ENCODE measurements at places on chromosomes 2 and 18.

- DNase-seq = no peak
These were observed 6.2 kb upstream of the CCDC85A start for GRCh38 chr2:56177420-56178220.

GRCh38 chr2:170922634-170923494 lies 6.2 kb upstream of the GORASP2 start:
- no peak for DNase-seq

DNA sequence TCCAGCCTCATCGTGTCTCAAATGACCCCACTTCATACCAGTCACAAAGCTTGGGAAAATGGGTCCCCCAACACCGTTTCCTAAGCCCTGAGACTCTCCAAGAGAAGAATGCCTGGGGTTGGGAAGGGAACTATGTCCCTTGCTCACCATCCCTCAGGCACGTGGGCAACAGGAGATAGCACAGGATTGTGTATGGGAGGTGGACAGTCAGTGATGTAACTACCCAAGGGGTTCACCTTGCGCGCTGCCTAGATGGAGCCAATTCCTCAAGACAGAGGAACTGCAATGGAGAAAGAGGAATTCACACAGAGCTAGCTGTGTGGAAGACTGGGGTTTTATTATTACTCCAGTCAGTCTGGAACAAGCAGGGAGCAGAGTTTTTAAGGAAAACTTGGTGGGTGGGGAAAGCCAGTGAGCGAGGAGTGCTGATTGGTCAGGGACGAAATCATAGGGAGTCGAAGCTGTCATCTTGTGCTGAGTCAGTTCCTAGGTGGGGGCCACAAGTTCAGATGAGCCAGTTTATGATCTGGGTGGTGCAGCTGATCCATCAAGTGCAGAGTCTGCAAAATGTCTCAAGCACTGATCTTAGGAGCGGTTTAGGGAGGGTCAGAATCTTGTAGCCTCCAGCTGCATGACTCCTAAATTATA lies 13.8 kb upstream of the CXCR1 start:
- no peak for DNase-seq

GRCh38 chr2:197915548-197916265 lies 111.3 kb downstream of the PLCL1 start:
- DNase-seq = no peak

- no peak for DNase-seq
These were observed 134.7 kb downstream of the VIT start for GRCh38 chr2:36831185-36831584.

DNA sequence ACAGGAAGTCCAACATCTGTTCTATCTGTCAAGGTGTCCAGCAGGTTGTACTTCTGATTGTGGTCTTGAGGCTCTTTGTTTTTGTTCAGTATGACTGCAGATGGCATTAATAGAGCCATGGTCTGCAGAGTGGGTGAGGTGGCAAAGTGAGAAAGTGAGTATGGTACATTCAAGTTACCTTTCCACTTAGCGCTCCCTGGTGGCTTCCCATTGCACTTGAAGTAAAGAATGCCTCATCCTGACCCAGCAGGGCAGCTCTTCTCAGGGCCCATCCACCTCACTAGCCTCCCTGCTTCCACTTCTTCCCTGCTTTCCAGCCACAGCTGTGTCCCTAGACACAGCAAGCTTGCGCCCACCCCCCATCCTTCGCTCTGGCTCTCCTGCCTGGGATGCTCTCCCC lies 148.0 kb upstream of the ALPP start:
- no peak for DNase-seq

DNA sequence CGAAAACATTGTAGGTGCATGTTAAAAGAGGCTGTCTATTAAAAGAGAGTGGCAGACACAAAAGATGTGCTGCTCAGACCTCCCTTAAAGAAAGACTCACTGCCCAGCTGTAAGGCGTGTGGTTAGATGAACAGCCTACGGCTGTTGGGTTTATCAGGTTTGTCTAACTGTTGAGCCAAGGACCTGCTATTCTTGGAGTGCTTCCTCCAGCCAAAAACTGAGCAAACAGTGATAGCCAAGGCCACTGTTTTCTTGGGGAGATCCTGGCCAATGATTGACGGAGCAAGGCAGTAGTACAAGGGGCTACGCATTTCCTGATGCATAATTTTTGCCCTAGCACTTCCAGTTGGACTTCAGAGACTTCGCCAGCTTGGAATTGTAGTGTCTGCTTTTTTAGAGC lies 1.4 kb upstream of the RAB3GAP1 start:
- no peak for DNase-seq

GRCh38 chr2:234564699-234565098 lies 67.8 kb upstream of the ARL4C start:
- no peak for DNase-seq

- no peak for DNase-seq
These were observed 301.4 kb downstream of the TSN start for GRCh38 chr2:122056853-122057252.

DNA sequence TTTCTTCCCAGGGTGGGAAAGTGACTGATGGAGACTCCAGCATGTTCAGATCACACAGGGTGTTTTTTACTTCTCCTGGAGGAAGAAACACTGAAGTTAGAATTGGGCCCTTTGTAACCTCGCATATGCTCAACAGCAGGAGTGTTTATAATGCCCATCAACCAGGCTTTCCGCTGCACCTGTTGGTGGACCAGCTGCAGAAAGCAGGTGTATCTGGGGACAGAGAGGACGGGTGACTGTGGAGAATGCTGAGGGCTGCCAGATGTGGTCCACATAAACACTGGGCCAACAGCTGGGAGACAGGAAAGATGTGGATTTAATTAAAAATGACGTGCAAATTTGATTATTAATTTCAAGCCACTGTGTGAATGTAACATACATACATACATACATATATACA lies 335.5 kb upstream of the SPRED2 start:
- DNase-seq = no peak

DNA sequence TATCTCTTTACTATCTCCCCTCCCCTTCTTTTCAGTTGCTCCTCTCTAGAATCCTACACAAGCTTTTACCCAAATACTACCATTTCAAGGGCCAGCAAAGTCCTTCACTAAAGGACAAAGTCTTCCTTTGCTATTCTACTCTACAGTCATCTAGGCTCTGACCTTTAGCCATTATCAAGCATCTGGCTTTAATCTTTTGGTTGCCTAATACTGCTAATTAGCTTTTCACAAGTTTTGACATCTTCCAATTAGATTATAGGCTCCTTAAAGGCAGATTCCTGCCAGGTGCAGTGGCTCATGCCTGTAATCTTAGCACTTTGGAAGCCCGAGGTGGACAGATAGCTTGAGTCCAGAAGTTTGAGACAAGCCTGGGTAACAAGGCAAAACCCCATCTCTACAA lies 194.4 kb downstream of the SH3BP4 start:
- no peak for DNase-seq

DNA sequence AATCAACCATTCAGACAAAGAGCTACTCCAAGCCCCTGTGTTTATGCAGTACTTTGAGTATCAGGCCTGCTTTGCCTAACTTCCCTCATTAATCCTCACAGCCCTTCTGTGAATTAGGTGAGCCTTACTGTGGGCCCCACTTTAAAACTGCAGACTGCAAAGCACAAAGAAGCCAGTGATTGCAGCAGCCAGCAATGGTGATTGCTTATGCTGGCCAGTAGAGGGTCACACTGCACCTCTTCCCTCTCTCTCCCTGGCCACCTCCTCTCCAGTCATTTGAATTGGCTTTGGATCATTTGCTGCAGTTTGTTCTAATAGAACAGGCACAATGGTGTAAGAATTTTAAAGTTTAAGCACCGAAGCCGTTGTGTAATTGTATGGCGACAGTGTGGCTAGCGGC lies 229.9 kb downstream of the AGPS start:
- DNase-seq = no peak

DNA sequence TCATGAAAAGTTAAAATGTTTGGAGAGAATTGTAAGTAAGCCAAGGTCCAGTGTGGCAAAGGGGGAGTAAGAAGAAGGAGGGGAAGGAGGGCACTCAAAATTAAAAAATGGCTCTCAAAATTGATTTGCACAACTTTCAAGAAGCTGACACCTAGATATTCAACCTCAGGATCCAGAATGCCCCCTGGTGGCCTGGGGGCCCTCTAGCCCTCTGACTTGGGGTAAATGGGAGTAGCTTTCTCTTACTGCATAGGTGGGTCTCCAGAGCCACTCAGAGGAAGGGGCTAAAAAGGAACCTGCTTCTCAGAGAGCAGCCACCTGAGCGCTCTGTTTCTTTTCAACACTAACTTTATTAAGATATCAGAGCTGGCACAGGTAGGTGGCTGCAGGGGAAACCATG lies 968.5 kb downstream of the BCL11A start:
- DNase-seq = no peak

DNA sequence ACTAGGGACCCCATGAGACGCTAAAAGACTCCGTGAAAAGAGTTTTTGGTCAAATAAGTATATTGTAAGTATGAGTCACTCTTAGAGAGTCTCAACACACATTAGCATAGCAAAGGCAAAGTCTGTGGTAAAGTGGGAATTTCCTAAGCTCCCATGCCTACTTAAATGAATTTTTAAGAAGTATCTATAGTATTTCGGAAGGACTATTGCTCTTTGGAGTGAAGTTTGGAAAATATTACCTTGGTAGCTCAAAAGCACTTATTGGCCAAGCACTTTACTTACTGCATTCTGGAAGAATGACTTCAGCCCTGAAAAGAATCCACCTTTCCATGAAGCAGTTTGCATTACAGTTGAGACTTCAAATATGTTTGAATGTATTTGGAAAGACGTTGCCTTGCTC lies 57.1 kb downstream of the CAVIN2 start:
- no peak for DNase-seq

DNA sequence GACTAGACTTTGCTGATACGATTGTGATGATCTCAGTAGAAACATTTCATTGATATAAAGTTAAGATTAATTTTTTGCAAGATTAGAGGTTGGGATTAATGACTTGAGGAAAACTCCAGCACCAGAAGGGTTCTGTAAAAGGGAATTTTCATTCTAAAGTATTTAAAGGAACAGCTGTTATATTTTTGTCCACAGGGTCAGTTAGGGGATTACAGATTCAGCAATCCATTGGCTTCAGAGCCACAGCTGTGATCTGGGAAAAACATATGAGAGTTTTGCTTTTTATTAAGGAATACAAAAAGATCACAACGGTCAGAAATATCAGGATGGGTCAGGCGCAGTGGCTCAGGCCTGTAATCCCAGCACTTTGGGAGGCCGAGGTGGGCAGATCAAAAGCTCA lies 19.6 kb upstream of the REV1 start:
- DNase-seq = no peak

GRCh38 chr2:225282858-225283710 lies 116.4 kb upstream of the NYAP2 start:
- DNase-seq = no peak

- no peak for DNase-seq
These were observed 1.5 kb downstream of the MTHFD2 start for GRCh38 chr2:74199871-74200305.

DNA sequence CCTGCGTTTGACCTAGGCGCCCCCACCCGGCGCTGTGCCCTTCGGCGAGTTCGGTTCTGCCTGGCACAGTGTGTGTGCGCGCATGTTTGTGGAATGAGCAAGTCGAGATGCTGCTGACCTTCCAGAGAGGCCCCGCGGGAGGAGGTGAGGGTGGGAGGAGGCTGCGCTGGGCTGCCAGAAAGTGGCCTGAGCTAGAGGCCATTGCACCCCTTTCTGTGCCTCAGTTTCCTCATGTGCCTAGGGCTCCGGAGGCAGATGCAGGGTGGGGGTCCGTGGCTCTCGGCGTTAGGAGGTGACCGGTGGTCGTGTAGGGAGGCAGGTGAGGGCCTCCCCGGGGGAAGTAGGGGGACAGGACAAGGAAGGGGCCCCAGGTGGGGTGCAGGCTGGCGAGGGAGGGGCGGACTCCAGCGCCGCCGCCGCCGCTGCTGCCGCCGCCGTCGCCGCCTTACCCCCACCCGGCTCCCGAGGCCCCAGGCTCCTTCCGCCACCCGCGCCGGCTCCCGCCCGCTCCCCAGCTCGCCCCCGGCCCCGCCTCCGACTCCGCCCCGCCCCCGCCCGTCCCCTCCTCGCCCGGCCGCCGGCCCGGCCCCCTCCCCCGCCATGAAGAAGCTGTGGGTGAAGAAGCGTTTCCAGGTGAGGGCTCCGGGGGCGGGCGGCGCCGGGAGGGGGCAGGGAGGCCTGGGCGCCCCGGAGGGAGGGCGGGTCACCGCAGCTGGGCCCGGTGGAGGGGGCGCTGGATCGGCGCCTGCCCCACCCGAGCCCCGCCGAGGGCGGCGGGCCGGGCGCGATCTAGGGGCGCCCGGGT lies 7.0 kb downstream of the SPEG start:
- no peak for DNase-seq

GRCh38 chr2:121690095-121690494 lies 40.8 kb upstream of the CLASP1 start:
- DNase-seq = no peak

DNA sequence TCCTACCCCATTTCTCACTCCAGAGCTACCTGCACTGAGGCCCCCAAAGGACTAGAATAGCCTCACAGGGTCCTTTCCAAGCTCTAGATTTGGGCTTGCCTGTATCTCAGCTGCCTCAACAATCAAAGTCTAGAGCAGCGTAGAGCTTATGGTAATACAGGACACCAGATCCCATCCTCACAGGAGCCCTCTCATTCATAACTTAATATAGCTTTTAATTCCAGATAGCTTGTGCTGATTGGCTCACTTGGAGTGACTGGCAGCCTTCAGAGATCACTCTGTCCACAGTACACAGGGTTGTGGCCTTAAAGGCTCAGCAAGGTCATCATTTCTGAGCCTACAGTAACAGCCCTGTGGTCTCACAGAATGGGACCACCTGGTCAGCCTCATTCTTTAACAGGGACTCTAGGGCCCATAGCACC lies 51.4 kb downstream of the ZFP36L2 start:
- DNase-seq = no peak

DNA sequence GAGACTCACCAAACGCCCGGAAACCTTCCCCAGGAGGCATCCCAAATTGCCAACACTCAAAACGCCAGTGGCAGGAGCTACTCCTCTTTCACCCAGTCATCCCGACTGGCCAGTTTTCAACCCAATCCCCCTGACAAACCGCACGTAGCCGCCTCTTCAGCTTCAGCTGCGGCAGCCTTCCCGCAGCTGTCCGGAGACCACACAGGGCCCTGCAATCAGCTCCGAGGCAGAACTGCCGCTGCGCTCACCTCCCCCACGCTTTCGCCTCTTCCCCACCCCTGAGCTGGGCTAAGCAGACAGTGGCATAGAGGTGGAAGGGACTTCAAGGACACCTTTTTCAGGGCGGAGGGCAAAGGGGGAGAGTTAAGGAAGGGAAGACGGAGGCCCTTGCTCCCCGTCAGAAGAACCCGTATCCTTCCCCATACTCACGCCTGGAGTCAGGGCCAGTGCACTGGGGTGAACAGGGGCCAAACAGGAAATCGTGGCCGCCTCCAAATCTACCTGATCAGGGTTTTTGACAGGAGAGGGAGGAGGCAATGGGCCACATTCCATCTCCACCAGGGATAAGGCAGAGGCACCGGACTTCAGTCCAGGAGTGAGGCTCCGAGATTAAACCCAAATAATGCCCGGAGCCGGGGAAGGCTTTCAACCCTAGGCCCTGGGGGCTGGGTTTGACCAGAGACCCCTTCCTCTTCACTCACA lies 16.9 kb downstream of the CYP26B1 start:
- no peak for DNase-seq

GRCh38 chr2:88481691-88482336 lies 29.3 kb upstream of the FOXI3 start:
- DNase-seq = no peak
